ENCODE measurements at places on chromosomes 7 and 10. TPM values are rescaled to one million over a fixed set of nuclear protein-coding genes. Genes with fewer than 3 reads are reported as not detected.

The MOGAT3 gene
- total RNA-seq: not detected

The ZNF488 gene
- total RNA-seq: under 0.01 TPM

The LRRD1 gene
- total RNA-seq: not detected

The INA gene
- total RNA-seq: 0.50 TPM

The SPACDR gene
- total RNA-seq: 0.37 TPM

The TCF7L2 gene
- total RNA-seq: 2.8 TPM

The FOXP2 gene
- 6.6 TPM for total RNA-seq

The CADPS2 gene
- 21.6 TPM for total RNA-seq

The PLXNA4 gene
- 1.2 TPM for total RNA-seq

The ANXA8 gene
- total RNA-seq: 0.12 TPM

The SSC4D gene
- 0.55 TPM for total RNA-seq

The VWDE gene
- total RNA-seq: 0.33 TPM

The UCMA gene
- not detected for total RNA-seq

The TECTB gene
- total RNA-seq: not detected

The NANOS1 gene
- total RNA-seq: under 0.01 TPM

The APBB1IP gene
- 0.37 TPM for total RNA-seq

The FAM25C gene
- total RNA-seq: not detected

The PPP1R17 gene
- not detected for total RNA-seq

The SLC39A12 gene
- under 0.01 TPM for total RNA-seq

The OR2A42 gene
- total RNA-seq: not detected

The FOXI2 gene
- total RNA-seq: not detected

The ZNF853 gene
- 3.9 TPM for total RNA-seq

The PON1 gene
- not detected for total RNA-seq

The POLR1F gene
- total RNA-seq: 28.9 TPM

The LRGUK gene
- total RNA-seq: 0.12 TPM

The NRCAM gene
- total RNA-seq: 0.62 TPM

Measured in uterine smooth muscle cell (primary cell).